ENCODE measurements at places on chromosomes 13 and 19.

DNA sequence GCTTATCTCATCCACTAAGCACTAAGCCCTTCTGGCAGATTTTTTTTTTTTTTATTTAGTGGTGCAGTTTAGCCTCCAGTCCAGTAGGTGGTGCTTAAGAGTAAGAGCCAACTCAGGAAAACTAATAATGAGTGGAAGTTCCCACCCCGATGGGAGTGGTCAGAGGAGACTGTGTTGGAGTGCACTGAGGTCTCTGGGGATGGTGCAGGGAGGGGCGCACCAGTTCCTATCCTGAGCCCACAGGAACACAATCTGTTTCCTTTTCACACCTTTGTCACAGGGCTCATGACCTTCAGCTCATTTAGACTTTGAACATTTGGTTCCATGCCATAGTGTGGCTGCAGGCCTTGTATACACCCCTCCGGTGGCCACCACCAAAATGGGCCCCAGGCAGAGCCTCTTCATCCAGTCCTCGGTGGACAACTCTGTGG, 367.4 kb downstream of the SPRY2 start:
- DNase-seq, result no peak

- peak; percentile 69 for DNase-seq
Measured at GRCh38 chr13:108895220-108895704, 265.9 kb downstream of the MYO16 start.

- no peak for DNase-seq
Measured at GRCh38 chr19:16005925-16006324, 57.1 kb downstream of the OR10H4 start.

- DNase-seq, result no peak
Measured at GRCh38 chr19:4929186-4929585, 19.9 kb downstream of the UHRF1 start.

DNA sequence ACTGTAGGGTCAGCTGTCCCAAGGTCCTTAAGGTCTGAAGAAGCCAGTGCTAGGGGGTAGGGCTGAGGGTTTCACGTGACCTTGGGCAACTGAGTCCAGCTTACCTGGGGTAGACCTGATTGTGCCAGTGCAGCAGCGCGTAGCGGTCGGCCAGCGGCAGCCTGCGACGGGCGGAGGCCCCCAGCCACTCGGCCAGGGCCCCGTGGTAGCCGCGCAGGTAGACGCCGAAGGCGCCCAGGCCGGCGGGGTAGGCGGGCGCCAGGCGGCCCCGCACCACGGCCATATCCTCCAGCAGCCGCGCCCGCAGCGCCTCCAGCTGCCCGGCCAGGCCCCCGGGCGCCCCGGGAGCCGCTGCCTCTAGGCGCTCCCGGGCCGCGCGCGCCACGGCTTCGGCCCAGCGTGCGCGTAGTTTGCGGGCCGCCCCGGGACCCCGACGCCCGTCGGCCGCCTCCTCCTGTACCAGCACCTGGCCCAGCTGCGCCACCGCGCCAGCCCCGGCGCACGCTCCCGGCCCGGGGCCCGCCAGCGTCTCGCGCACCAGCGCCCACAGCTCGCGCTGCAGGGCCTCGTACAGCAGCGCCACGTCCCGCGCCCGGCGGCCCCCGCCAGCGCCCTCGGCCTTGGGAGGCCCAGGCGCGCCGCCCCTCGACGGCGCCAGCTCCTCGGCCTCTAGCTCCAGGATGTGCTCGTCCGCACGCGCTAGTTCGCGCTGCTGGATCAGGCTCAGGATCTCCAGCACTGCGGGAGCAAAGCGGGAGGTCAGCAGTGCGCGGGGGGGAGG, 10.9 kb downstream of the EXOC3L2 start:
- no peak for DNase-seq

- no peak for DNase-seq
Measured at GRCh38 chr19:5281588-5281987, 59.0 kb downstream of the PTPRS start.

DNA sequence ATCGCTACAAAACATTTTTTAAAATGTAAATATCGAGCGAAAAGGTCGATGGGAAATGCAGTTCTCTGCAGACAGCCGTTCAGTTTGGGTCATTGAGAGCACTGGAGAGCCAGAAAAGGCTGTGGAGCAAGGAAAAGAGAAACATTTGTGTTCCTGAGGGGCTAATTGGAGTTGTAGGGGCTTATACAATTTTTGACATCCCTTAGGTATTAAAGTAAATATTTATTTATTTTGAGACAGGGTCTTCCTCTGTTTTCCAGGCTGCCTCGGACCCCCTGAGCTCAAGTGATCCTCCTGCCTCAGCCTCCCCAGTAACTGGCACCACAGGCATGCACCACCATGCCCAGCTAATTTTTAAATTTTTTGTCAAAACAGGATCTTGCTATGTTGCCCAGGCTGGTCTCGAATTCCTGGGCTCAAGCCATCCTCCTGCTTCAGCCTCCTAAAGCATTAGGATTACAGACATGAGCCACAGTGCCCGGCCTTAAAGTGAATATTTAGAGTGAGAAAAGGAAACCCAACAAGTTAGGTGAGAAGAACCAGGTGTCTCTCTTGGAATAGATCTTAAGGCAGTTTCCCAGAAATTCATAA, 825 bp upstream of the YIF1B start:
- DNase-seq, result no peak

Measured in suppressor macrophage treated with lipopolysaccharide for 4 hours (primary cell).